Activated T-cell treated with anti-CD3 and anti-CD28 coated beads for 1 hour (primary cell): ENCODE measurements at places on chromosomes 7 and 10.

GRCh38 chr7:40315277-40315676 lies 180.5 kb downstream of the SUGCT start:
- no peak for DNase-seq

DNA sequence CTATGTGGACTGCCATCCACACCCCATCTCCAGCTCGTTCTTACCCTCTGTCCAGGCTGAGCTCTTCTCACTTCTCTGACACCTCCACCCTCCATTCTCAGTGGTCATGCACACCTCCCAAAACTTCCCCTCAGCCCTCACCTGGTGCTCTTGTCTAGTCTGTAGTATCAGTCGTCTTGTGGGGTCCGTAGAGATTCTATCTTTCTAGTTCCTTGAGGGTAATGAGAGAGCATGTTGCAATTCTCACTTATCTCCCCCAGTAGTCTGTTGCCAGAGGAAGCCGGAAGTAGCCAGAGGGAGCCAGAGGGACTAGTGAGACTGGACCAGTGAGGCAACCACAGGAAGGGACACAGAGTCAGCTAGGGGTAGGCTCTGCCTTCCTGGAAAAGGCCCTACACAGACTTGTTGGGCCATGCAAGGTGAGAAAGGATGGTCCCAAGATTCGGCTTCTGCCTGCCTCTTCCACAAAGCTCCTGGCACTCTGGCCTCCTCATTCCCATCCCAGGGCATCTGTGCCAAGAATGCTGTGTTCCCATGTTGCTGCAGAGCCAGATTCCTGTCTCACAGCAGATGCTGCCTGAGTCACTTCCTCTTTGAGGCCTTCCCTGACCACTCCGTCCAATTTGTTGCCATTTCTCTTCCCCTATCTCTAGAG lies 50.6 kb upstream of the DUSP5 start:
- DNase-seq = no peak

- no peak for DNase-seq
Observed at GRCh38 chr7:26789481-26790184, 74.8 kb downstream of the SKAP2 start.

DNA sequence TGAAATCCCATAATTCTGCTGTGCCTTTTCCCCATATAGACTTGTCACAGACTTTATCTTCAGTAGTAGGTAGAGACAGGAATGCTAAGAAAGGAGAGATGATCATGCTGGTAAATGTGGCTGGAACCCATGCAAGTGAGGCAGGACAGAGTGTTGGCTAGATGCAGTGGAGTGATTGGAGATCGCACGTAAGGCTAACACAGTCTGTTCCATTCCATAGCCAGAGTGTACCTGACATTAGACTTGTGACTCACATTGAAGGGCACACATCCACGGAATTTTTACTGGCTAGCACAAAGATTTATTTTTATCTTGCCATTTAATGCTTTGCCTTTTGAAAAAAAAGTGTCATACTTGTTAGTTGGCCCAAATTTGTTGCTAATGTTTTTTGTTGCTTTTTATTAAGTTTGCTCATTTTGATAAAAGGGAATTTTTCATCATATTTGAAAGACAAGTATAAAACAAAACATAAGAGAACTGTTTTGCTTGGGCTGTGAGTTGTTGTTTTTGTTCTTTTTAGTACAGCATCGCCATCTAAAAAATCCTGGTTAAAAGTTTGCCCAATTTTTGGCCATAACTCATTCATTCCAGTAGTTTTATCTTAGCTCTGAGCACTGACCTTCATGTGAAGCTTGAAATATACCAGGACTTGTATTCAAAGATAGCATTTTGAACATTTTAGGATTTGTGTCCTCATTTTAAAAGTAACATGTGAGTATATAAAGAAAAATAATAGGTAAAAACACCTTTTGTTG lies 81.0 kb downstream of the CPED1 start:
- DNase-seq = no peak
